ENCODE measurements at places on chromosomes 2 and 18.

- peak; percentile 57 for DNase-seq
Measured at GRCh38 chr2:135960656-135961551, 24.5 kb downstream of the DARS1 start.

DNA sequence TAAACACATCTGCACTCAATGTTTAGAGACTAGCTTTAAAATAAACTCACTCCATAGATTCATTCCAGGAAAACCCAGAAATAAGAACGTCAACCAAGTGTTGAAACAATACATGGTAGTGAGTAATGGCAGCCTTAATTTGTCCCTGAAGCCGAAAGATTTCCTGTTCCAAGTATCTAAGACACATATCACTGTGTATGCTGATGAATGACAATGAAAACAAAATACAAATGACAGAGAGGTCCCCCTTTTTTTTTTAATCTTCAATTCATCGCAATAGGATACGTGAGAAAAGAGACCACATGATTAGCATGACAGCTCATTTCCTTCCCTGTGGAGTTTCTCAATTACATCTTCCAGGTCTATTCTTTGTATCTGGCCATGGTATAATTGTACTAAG, 160.5 kb upstream of the STK17B start:
- no peak for DNase-seq

GRCh38 chr2:119650846-119651370, 28.1 kb upstream of the TMEM177 start:
- no peak for DNase-seq

DNA sequence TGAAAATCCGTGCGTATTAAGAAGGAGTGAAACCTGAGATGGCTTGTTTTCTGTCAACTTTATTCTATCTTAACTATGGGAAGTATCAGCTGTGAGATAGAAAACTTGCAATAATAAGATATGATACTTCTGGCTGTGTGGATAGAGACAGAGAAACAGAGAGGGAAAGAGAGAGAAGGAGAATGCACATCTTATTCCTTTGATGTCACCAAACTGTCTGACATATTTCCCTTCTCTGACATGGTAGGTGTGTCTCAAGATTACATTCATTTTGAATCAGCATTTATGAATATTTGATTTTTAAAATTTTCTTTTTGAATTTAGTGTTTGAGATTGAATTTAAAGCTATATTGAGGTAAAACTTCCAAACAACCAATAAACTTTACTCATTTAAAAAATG, 69.4 kb downstream of the CDC42EP3 start:
- DNase-seq = no peak

- no peak for DNase-seq
Measured at GRCh38 chr2:11955314-11955713, 208.9 kb downstream of the LPIN1 start.

DNA sequence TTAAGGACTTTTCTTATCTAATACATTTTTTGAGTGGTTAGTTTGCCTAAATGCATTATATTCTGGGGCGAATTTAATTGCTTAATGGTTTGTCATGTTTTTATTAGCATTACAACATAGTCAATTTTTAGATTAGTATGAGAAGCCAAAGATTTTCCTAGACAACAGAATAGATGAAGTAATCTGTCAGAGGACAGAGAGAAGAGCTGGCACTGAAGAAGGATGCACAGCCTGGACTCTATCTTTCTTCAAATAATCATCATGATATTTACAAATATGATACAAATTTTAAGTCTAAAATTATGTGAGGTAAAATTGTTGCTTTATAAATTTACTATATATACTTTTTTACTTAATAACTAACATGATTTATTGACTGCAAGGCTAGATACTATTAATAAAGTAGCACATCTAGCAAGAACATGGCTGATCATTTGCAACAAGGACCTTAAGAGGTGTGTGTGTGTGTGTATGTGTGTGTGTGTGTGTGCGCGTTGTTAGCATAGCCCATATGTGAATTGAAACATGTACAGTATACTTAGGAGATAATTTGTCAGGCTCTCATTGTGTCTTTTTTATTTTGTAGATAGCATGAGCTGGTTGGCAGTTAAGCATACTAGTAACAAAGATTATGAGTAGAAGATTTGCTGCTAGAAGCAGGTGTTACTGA, 752.2 kb downstream of the DCDC2C start:
- no peak for DNase-seq

- DNase-seq = no peak
Measured at GRCh38 chr18:6598657-6599056, 130.9 kb upstream of the ARHGAP28 start.

All from T-helper 1 cell (primary cell).